ENCODE measurements at places on chromosomes 4 and X. TPM values are rescaled to one million over a fixed set of nuclear protein-coding genes. Genes with fewer than 3 reads are reported as not detected.

DNA sequence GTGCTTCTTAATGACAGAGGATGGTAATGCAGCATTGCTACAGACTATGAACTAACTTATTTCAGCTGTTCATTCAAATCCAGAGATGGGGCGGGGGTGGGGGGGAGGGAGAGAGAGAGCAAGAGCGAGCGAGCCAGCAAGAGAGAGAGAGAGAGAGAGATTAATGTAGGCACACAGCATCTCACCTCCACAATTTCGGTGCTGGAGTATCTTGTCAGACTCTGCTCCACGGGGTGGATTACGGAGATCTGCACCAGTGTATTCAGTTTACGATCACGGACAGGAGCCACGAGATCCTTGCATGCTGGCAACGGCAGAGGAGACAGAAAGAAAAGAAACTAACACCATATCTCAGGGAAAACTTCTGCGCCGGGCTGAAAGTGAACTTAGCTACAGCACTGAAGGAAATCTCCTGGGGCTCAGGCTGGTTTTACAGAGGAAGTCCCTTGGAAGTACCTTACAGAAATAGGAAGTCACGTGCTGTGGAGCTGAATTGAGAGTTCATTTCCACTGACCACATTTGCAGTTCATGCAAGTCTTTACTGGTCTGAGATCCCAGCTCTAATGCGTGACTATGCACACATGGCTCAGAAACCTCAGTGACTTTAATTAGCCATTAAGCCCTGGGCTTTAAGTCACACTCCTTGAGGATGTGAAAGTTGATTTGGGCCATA, 440.9 kb downstream of the INPP4B start:
- peak; percentile 61 for DNase-seq

DNA sequence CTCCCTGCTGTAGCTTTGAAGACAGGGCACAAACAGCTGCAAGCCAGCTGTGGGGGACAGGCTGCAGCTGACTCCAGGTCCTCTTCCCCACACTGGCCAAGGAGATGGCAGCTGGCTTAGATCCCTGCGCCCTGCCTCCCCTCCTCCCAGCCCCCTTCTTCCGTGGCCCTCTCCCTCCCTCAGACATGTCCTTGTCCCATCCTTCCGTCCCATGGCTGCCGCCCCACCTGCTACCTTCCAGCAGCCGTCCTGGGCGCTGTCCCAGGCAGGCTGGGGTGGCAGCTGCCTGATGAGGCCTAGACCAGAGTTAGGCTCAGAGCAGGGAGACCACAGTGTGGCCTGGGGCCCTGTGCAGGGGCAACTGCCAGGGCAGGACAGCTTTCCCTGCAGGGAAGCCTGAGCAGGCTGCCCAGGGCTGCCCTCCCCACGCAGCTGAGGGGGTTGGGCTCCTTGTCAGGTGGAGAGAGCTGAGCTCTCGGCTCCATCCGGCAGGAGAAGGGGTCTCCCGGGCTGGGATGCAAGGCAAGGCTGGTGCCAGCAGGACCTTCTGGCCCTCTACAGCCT, 3.3 kb upstream of the BGN start:
- no peak for DNase-seq

- no peak for DNase-seq
Observed at GRCh38 chr4:25863831-25864418, 1.1 kb upstream of the SEL1L3 start.

- DNase-seq, result no peak
Observed at GRCh38 chrX:13485167-13485566, 84.2 kb upstream of the EGFL6 start.

DNA sequence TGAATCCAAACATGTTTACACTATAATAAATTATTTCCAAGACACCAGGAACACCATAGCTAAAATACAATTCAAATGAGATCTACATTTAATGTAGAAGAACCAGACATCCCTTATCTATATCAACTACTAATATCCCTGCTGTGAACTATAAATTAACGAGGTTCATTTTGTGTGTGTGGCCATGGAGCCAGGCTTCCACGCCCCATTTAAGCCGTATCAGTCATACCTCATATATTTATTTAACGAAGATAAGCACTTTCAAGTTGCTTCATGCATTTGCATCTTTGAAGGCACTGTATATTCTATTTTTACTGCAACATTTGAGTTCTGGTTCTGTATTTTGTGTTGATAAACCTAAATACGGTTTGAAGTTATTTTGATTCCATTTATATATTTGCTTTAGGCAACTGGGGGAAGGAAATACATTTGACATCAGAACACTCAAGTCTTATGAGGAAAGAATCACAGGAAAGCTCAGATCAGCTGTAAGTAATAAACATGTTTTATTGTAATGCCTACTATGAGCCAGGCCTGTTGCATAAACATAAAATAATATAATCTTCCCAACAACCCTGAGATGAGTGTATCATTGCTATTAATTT, 45.1 kb upstream of the WDR17 start:
- no peak for DNase-seq

Gene GABRB1
- 0.79 TPM for total RNA-seq

GRCh38 chrX:69182818-69183380, 17.6 kb upstream of the PJA1 start:
- no peak for DNase-seq

DNA sequence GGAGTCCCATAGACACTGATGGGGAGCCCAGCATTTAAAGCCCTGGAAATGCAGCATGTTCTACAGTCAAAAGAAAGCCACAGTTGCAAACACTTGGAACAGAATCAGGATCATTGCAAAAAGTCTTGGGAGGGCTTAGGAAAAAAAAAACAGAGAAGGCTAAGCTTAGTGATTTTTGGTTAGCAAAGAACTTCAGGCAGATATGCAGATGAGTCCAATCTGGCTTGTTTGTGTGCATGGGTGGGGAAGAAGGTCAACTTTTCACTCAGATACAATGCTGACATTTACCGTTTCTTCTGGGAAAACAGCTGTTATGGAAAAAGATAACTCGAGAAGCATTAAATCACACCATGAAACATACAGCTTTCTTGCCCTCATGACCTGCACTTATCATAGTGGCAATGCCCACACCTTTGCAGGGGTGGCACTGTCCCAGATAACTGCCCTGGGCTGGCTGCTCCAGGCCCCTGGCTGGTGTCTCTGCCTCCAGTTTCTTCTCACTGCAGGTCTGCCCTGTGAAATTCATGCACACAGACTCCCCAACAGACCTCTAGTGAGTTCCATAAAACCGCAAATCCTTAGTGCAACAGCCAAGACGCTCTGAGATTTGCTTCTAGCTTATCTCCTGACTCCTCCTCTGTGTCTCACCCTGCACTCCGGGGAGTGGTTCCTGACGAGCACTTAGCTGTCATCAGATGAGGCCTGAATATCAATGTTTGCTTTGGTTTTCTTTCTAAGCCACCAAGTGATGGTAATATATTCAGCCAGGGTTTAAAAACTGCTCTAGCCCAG, 99.2 kb downstream of the DRD5 start:
- no peak for DNase-seq

GRCh38 chr4:153448003-153448731, 18.0 kb upstream of the TMEM131L start:
- DNase-seq, result no peak

Gene CYLC1
- not detected for total RNA-seq

Gene PAGE4
- total RNA-seq, result 13.3 TPM

- DNase-seq, result no peak
Observed at GRCh38 chr4:81874661-81875515, 403.2 kb upstream of the RASGEF1B start.

Gene FUNDC1
- total RNA-seq, result 16.7 TPM

GRCh38 chr4:83348074-83348473, 13.4 kb upstream of the HPSE start:
- DNase-seq, result no peak

GRCh38 chr4:37381040-37381668, 136.6 kb downstream of the NWD2 start:
- no peak for DNase-seq

DNA sequence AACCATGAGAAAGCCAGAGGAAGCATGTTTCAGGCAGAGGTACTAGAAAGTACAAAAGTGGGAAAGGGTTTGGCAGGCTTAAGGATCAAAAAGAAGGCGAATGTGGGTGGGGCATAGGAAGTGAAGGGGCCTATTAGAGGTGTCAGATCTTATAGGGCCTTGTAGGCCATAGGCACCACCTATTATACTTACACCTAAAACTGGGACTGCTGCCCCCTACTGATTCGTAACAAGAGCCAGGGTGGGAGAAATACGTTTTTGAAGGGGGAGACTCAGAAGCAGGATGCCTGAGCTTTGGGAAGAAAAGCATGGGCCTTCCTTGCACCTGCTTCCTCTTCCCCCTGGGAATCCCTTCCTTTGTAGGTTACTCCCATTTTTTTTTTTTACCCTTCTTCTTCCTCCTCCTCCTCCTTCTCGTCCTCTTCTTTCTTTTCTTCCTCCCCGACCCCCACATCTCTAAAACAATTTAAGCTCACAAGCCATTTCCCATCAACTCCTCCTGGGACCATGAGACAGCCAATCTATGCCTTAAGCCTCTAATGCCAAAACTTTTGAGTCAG, 40.7 kb upstream of the GPC3 start:
- no peak for DNase-seq

GRCh38 chr4:3010577-3010976, 47.2 kb downstream of the GRK4 start:
- no peak for DNase-seq

- no peak for DNase-seq
Observed at GRCh38 chrX:19875050-19875431, 12.4 kb downstream of the SH3KBP1 start.

Gene SPANXD
- total RNA-seq, result not detected

Gene HSFX1
- total RNA-seq, result 0.95 TPM

- no peak for DNase-seq
Observed at GRCh38 chr4:110520886-110521285, 44.9 kb downstream of the ENPEP start.

DNA sequence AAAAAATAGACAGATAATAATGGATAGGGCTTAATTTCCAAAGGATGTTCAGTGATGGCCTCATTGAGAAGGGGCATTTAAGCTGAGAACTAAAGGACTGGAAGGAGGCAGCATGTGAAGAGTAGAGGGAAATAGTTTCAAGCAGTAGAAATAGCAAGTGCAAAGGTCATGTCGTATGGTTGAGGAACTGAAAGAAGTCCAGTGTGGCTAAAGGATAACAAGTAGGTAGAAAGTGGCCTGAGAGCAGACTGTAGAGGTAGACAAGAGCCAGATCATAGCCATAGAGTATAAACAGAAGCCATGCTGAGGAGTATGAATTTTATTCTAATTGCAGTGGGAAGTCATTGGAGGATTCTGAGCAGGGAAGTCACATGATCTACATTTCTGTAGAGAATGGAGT, 72.3 kb downstream of the GRIA3 start:
- no peak for DNase-seq

DNA sequence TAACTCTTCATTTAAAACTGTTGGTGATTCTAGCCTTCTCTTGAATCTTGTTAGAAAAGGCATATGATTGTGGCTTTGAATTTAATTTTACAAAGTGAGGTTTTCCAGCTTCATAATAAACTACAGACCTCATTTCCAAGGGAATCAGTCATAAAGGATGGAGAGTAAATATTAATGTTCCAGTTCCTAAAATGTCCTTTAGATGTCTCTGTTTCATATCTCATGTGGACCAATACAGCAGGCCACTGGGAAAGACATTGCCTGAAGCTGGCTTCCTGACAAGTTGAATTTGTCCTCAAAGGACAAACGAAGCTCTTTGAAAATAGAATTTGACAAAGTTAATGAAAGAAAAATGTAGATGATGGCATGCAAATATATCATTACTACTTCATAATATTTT, 125.4 kb downstream of the ZNF330 start:
- peak; percentile 33 for DNase-seq

DNA sequence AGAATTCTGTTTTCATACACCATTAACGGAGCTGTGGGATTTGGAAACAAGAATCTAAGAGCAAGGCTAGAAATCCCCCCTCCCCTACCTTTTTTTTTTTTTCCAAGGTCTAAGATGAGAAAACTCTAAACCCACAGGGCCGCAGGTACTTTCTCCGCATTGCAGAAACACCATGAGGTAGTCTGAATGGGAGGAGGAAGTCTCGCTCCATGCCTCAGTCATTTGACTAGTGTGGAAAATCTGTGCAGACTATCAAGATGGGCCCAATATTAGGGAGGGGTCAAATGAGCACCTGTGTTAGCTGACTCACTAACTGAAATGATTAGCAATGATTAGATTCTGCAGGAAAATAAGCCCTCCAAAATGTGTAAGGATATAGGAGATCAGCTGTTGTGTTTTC, 40.9 kb upstream of the MAP3K15 start:
- DNase-seq, result no peak

Gene CT45A1
- total RNA-seq, result not detected

- DNase-seq, result no peak
Observed at GRCh38 chr4:8580321-8581093, at the start of gene GPR78. Gene GPR78 (plus strand): TSS chr4:8580392. CDS start chr4:8580983, 591 bp downstream.

- DNase-seq, result no peak
Observed at GRCh38 chrX:104430742-104431119, 135.3 kb upstream of the IL1RAPL2 start.

GRCh38 chr4:67512501-67512900, 32.8 kb downstream of the CENPC start:
- DNase-seq, result no peak

GRCh38 chr4:108031427-108032083, 41.9 kb downstream of the HADH start:
- DNase-seq, result no peak

DNA sequence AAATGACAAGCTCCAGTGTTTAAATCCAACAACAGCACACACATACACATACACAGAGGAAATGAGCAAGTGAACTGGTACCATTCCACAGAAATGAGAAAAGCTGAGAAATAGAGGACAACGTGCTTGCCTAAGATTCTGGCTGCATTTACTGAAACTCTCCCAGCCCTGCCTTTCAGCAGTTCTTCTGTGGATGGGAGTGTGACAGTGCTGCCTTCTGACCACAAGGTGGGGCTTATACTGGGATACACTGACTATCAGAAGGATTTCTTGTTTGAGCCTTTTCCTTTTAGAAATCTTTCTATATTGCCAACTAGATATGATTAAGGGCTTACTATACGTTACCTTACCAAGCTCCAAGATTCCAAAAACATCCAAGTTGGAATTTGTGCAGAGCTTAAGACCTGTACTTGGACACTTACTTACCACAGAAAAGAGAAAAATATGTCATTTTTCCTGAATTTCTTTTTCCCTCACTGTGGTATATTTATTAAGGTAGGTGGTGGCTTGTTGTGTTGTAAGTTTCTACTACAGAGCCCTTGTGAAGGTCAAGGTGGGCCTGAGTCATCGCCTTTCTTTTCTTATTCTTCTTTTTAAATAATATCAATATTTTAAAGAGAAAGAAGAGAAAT, 10.7 kb upstream of the CXCL8 start:
- DNase-seq, result peak; percentile 11

Gene EXOC1L
- total RNA-seq, result not detected

Gene OTC
- total RNA-seq, result 0.63 TPM
